ENCODE measurements at places on chromosomes 13 and 19.

DNA sequence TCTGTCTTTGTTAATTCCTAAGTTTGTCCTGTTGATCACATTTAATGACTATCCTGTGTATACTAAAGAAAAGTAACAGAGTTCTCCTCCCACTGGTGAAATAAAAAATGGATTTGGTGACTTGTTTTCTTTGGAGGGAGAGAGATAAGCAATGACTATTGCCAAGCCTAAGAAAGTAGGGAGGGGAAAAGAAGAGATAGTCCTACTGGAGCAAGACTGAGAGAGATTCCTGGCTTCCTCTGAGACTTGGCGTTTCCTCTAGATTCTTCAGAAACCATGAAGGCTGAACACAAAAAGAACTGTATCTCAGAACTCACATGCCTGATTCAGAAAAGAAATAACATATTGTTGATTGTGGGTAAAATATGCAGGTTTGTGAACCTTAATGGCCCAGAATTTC lies 406.5 kb downstream of the FOXO1 start:
- H3K27me3 ChIP-seq: no peaks in the 10 kb centered on the region
- no peak for DNase-seq
- no peaks in the 10 kb centered on the region for H3K4me1 ChIP-seq
- no peak overlapping the region for H3K4me3 ChIP-seq
- no peaks in the 10 kb centered on the region for H3K36me3 ChIP-seq
- H3K27ac ChIP-seq: no peak overlapping the region

- no peaks in the 10 kb centered on the region for H3K27me3 ChIP-seq
- no peak for DNase-seq
- H3K4me3 ChIP-seq: no peak overlapping the region
- no peaks in the 10 kb centered on the region for H3K36me3 ChIP-seq
- H3K4me1 ChIP-seq: no peaks in the 10 kb centered on the region
- H3K27ac ChIP-seq: no peak overlapping the region
Observed at GRCh38 chr19:51375504-51376221, 3.2 kb upstream of the NKG7 start.

- no peaks in the 10 kb centered on the region for H3K36me3 ChIP-seq
- H3K27me3 ChIP-seq: no peaks in the 10 kb centered on the region
- no peak overlapping the region for H3K27ac ChIP-seq
- H3K4me1 ChIP-seq: no peaks in the 10 kb centered on the region
- DNase-seq: no peak
Observed at GRCh38 chr13:108768035-108768434, 138.6 kb downstream of the MYO16 start.

DNA sequence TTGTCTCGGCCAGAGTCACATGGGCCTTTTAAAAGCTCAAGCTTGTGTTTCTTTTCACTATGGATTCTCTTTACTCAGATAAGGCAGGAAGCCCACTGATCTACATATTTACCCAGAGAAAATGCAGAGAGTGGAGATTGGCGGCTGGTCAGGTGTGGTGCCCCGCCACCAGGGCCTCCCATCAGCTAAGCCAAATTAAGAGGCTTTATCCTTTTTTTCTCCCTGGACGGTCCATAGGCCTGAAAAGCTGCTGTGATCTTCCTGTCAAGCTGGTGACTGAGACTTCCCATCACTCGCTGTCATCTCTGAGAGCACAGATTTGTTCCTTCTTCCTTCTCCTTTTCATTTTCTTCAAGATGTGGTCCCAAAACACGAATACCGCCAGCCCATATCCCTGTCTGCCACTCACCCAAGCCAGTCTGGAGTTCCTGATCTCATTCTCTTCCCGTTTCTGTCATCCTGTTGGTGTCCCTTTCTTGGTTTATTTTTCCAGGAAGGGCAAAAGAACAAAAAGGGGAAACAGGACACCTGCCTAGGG lies 1.9 kb downstream of the SAFB start:
- no peak overlapping the region for H3K27ac ChIP-seq
- no peak overlapping the region for H3K4me3 ChIP-seq
- peaks cover 27% of the 10 kb centered on the region for H3K36me3 ChIP-seq
- no peaks in the 10 kb centered on the region for H3K4me1 ChIP-seq

DNA sequence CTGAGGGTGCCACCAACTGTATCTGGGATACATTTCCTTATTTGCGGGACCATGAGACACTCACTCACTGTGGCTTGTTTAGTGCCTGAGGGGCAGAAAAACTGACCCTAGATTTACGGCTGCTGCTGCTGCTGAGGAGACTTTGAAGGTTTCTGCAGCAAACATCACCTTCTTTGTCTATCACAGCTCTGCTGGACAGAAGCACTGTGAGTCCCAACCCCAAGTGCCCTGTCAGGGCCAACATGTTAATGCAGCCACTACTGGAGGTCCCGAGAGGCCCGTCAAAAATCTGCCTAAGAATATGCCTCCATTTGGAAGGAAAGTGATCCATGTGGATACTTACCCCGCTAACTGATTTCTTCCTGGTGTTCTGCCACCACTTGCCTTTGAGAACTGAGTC lies 37.3 kb upstream of the UBL3 start:
- peaks cover 2% of the 10 kb centered on the region for H3K4me1 ChIP-seq
- no peak overlapping the region for H3K27ac ChIP-seq
- H3K36me3 ChIP-seq: no peaks in the 10 kb centered on the region
- H3K27me3 ChIP-seq: no peaks in the 10 kb centered on the region

GRCh38 chr19:19745496-19746285 lies 12.8 kb upstream of the ZNF14 start:
- H3K27me3 ChIP-seq: no peaks in the 10 kb centered on the region
- no peaks in the 10 kb centered on the region for H3K36me3 ChIP-seq
- H3K4me1 ChIP-seq: no peaks in the 10 kb centered on the region
- no peak for DNase-seq

DNA sequence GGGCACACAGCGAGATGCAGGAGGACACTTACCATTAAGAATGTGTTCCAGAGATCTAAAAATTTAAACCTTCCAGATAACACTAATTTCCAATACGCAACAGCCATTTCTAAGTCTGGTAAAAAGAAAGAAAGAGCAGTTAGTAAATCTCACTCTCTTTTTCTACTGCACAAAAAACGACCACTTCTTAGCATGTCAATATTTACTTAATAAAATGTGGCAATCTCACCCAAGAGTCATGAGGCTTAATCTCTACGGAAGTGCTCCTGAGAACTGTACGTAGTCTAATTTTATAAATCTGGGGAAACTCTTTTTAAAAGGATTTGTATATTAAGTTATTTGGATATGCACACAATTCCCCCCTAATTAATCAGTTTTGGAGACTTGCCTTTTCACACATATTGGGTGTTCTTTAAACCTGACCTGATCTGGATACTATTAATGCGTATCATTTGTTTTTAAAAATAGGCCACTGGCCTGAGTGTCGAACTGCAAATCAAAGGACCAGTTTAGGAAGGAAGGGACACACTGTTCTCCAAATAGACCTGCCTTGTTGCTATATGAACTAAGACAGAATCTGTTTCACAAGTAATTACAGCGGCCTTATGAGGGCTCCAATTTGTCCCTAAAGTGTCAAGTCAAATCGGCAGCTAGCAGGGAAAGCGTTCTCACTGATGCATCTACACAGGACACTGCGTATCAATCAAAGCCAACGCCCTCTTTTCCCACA lies 7.9 kb upstream of the ADPRHL1 start:
- no peaks in the 10 kb centered on the region for H3K4me1 ChIP-seq
- no peaks in the 10 kb centered on the region for H3K27me3 ChIP-seq
- H3K4me3 ChIP-seq: no peak overlapping the region

GRCh38 chr19:50266896-50267295 lies 62.3 kb downstream of the KCNC3 start:
- H3K4me1 ChIP-seq: no peaks in the 10 kb centered on the region
- no peak overlapping the region for H3K4me3 ChIP-seq
- H3K36me3 ChIP-seq: no peaks in the 10 kb centered on the region
- DNase-seq: peak; percentile 35
- no peaks in the 10 kb centered on the region for H3K27me3 ChIP-seq
- no peak overlapping the region for H3K27ac ChIP-seq

GRCh38 chr19:55544776-55545439 lies 435 bp downstream of the SBK3 start:
- no peak overlapping the region for H3K27ac ChIP-seq
- H3K4me1 ChIP-seq: peaks cover 2% of the 10 kb centered on the region
- H3K36me3 ChIP-seq: no peaks in the 10 kb centered on the region
- H3K4me3 ChIP-seq: no peak overlapping the region
- no peak for DNase-seq
- H3K27me3 ChIP-seq: no peaks in the 10 kb centered on the region

DNA sequence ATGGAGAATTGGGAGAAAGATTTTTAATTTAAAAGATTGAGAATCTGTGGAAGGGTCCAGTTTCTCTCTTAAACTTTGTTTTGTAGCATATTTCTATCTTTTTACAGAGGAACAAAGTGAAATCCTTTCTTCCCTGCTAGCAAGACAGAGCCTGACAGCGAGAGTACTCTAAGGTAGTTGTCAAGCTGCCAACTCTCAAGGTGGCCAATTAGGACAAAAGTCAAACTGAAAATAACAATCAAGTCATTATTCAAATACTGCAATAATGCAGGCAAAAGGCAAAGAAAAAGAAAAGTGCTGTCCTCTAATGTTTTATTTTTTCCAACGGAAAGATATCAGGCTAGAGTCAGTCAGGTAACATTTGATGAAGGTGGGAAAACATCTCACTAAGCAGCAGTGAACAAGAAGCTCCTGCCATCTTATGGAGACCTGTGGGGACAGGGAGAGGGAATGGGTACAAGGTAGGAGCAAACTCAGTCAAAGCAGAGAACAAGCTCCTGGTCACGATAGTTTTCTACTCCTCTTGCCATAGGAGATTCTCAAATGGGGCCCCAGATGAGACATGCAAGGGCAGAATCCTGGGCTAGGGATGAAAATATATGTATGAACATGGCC lies 801.9 kb upstream of the SLITRK1 start:
- no peaks in the 10 kb centered on the region for H3K36me3 ChIP-seq
- H3K27ac ChIP-seq: no peak overlapping the region
- no peak for DNase-seq
- no peaks in the 10 kb centered on the region for H3K4me1 ChIP-seq
- no peaks in the 10 kb centered on the region for H3K27me3 ChIP-seq
- no peak overlapping the region for H3K4me3 ChIP-seq

GRCh38 chr19:1015061-1015781 lies 5.7 kb downstream of the TMEM259 start:
- peaks cover 32% of the 10 kb centered on the region for H3K36me3 ChIP-seq
- no peak overlapping the region for H3K27ac ChIP-seq
- no peak for DNase-seq
- H3K4me3 ChIP-seq: no peak overlapping the region
- no peaks in the 10 kb centered on the region for H3K27me3 ChIP-seq

DNA sequence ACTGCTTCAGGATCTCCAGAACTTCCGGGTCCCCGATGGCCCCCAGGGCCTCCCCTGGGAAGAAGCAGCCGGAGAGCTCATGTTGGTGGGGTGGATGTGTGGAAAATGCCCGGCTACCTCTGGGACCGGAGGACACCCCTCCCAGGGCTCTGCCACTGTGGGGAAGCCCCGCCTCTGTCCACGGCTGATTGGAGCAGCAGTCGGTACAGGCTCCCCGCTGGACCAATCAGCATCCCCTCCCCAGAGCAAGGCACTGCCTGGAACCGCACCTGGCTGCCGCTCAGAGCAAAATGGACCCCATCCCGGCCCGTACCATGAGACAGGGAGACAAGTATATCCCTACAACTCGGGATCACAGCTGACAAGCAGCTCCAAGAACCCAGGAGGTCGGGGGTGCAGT lies 6.4 kb downstream of the DOHH start:
- no peaks in the 10 kb centered on the region for H3K4me1 ChIP-seq
- no peak overlapping the region for H3K4me3 ChIP-seq
- no peaks in the 10 kb centered on the region for H3K27me3 ChIP-seq
- no peak for DNase-seq
- peaks cover 22% of the 10 kb centered on the region for H3K36me3 ChIP-seq

DNA sequence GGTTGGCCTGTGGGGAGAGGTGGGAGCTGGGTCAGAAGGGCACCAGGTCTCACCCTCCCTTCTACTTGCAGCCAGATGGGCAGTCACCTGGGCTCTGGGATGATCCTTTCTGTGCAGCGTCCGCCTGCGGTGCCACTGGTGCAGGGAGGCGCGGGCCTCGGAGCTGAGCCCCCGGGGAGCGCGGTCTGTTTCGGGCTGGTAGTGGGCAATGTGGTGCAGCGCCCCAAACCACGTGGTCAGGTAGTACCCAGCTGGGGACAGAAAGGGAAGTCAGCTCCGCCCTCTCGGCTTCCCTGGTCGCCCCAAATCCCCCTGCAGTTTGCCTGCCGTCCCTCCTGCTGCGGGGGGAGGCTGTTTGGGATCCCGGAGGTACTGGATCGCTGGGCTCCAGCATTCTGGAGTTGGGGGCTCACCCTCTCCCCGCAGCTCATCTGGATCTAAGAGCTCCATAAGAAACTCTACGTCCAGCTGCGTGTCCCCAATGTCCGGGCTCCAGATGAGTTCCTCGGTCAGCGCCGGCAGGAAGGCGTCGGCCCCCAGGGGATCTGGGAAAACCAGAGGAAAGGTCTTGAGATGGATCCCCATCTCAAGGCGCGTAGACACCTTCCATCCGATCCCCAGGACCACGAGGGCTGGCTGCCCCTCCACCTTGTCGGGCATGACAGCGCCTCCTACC lies 8.8 kb downstream of the RINL start:
- H3K27me3 ChIP-seq: no peaks in the 10 kb centered on the region
- H3K27ac ChIP-seq: no peak overlapping the region
- no peak for DNase-seq
- H3K4me3 ChIP-seq: peak overlapping the region; percentile 32

GRCh38 chr19:4449022-4449638 lies 8.5 kb downstream of the UBXN6 start:
- no peak for DNase-seq
- H3K4me3 ChIP-seq: no peak overlapping the region
- H3K4me1 ChIP-seq: peaks cover 2% of the 10 kb centered on the region
- H3K27ac ChIP-seq: no peak overlapping the region
- no peaks in the 10 kb centered on the region for H3K27me3 ChIP-seq
- H3K36me3 ChIP-seq: peaks cover 28% of the 10 kb centered on the region

DNA sequence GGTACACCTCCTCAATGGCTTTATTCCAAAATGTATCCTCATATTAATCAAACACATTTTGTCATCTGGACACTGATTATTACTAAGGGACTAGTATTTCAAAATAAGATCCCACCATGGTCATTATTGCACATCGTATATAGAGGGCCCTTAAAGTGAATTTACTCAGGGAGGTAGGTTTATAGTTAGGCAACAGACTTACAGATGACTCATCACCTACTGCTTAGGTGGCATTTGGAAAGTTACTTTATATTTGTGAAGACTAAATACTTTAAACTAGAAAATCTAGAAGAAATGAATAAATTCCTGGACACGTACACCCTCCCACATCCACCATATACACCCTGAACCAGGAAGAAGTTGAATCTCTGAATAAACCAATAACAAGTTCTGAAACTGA lies 353.0 kb downstream of the KCTD12 start:
- H3K27me3 ChIP-seq: no peaks in the 10 kb centered on the region
- H3K27ac ChIP-seq: no peak overlapping the region
- H3K36me3 ChIP-seq: no peaks in the 10 kb centered on the region
- no peaks in the 10 kb centered on the region for H3K4me1 ChIP-seq
- DNase-seq: no peak

- H3K4me1 ChIP-seq: no peaks in the 10 kb centered on the region
- no peak overlapping the region for H3K4me3 ChIP-seq
- H3K27me3 ChIP-seq: no peaks in the 10 kb centered on the region
- no peak for DNase-seq
- H3K36me3 ChIP-seq: no peaks in the 10 kb centered on the region
Observed at GRCh38 chr13:73829416-73829815, 304.8 kb downstream of the KLF12 start.

- H3K27me3 ChIP-seq: no peaks in the 10 kb centered on the region
- H3K4me3 ChIP-seq: no peak overlapping the region
- H3K4me1 ChIP-seq: no peaks in the 10 kb centered on the region
- no peak for DNase-seq
- no peaks in the 10 kb centered on the region for H3K36me3 ChIP-seq
Observed at GRCh38 chr13:21557995-21558394, 46.0 kb downstream of the MICU2 start.

Measured in iPS DF 6.9 (cell line).